Activated CD8-positive, alpha-beta memory T cell treated with anti-CD3 and anti-CD28 coated beads for 4 hours (primary cell): ENCODE measurements at places on chromosomes 6 and 20.

- DNase-seq: no peak
Measured at GRCh38 chr6:167933847-167934246, 63.6 kb upstream of the KIF25 start.

DNA sequence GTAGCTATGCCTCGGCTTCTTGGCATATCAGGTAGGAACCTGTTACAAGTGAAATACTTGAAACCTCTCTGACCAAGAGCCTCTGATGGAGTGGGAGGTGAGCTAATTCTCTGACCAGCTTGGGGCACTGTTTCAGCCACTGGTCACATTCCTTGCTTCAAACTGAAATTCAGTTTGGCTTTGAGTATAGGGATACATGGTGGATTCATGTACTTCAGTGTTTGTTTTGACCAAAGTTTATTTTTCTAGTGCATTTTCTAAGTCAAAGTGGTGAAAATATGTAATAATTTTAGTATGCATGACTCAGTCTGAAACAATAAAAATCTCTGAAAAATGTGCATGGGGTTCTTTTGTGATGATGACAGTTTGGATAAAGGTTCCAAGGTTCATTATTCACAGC, 18.6 kb downstream of the TTPAL start:
- DNase-seq: no peak

GRCh38 chr6:154301839-154302752, 54.5 kb downstream of the IPCEF1 start:
- no peak for DNase-seq

DNA sequence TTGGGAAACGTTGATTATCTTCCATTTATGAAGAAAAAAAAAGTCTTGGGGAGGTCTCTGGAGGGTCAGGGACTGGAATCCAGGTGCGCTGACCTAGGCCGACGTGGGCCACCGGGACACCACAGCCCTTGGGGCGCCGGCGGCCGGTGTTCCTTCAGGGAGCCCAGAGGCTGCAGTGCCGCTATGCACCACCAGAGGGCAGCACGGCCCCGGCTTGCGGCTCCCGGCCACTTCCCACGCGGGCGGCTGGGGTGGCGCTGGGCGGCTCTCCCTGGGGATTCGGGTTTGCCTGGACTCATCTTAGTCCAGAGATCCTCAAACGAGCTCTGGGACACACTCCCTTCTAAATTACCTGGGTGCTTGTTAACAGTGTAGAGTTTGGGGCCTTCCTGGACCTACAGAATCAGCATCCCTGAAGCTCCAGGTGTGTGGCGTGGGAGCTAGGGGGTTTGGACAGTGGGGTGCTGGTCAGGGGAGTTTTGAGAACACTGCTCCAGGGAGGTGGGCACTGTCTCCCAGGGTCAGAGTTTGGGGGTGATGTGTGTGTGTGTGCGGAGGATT, 23.0 kb upstream of the GTSF1L start:
- DNase-seq: peak; percentile 53

- no peak for DNase-seq
Measured at GRCh38 chr6:35417979-35418661, 34.0 kb upstream of the FANCE start.

- no peak for DNase-seq
Measured at GRCh38 chr20:38995536-38996044, 33.4 kb downstream of the DHX35 start.

GRCh38 chr6:52992980-52993920, 1.8 kb downstream of the GSTA4 start:
- DNase-seq: no peak
